H4 (cell line): ENCODE measurements at places on chromosomes 4 and X. TPM values are rescaled to one million over a fixed set of nuclear protein-coding genes. Genes with fewer than 3 reads are reported as not detected.
A peak's percentile ranks its signal among the peaks of the same experiment; 100 is the strongest.

DNA sequence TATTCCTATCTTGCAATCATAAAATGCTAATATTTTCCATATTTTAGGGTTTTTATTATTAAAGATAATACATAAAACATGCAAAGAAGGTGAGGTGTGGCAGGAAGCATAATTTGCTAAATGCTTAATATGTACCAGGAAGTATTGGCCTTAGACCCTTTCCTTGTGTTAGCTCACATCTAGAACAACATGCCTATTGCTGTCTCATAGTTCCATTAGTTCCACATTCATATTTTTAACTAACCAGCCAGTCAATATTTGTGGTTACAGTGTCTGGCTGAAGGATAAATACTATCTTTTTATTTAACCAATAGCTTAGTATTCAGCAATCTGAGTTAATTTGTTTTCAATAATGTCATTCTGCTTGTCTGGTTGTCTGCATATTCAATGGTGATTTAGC lies 432.6 kb downstream of the INPP4B start:
- DNase-seq = no peak

DNA sequence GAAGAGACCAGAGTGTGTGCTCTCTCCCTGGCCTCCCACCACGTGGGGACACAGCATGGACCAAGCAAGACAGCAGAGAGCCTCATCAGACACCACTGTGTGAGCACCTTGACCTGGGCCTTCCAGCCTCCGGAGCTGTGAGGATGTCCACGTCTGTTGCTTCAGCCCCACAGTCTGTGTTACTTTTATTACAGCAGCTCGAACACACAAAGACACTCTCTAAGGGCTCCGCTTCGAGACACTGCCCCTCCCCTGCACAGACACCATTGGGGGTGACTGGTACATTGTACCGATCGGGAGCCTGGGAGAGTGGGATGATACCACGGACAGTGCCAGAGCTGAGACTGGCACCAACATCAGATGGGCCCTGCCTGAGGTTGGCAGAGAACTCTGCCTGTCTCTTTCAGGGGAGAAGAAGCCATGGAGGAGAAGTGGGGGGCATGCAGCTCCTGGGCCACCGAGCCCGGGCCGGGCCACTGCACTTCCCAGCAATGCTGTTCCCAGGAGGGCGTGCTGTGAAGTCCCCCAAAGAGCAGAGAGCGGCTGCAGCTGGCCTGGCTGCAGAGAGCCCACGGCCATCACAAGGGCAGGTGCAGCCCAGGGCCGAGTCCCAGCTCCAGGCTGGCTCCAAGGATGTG lies 48.1 kb upstream of the HMX1 start:
- peak; percentile 3 for DNase-seq

- DNase-seq = no peak
Observed at GRCh38 chr4:150130933-150131332, 52.7 kb downstream of the DCLK2 start.

MTTP gene
- total RNA-seq = 0.23 and 0.31 TPM in 2 replicates

DNA sequence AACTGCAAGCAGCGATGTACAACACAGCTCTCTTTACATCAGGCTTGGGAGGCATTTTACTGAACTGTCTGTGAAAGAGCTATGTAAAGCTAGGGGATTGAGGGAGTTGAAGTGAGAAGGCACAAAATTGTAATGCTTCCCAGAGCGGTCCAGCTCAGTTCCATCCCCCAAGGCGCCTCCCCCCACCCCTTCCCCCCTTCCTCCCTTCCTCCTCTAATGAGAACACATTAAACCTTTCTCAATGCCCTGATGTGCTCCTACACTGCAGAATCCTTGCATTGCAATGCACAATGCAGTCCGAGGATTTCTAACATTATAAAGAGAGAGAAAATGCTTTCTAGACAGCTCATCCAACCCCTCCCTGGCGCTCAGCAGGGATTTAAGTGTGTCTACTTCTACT lies 73.9 kb downstream of the CXXC4 start:
- DNase-seq = no peak

DTHD1 gene
- total RNA-seq = not detected in 2 replicates

- no peak for DNase-seq
Observed at GRCh38 chrX:9352243-9352642, 112.6 kb upstream of the TBL1X start.

APBB2 gene
- total RNA-seq = 25.5 and 25.7 TPM in 2 replicates

GRCh38 chr4:95255396-95256107 lies 293.2 kb downstream of the UNC5C start:
- DNase-seq = no peak

AKAP14 gene
- not detected in 2 replicates for total RNA-seq

DNA sequence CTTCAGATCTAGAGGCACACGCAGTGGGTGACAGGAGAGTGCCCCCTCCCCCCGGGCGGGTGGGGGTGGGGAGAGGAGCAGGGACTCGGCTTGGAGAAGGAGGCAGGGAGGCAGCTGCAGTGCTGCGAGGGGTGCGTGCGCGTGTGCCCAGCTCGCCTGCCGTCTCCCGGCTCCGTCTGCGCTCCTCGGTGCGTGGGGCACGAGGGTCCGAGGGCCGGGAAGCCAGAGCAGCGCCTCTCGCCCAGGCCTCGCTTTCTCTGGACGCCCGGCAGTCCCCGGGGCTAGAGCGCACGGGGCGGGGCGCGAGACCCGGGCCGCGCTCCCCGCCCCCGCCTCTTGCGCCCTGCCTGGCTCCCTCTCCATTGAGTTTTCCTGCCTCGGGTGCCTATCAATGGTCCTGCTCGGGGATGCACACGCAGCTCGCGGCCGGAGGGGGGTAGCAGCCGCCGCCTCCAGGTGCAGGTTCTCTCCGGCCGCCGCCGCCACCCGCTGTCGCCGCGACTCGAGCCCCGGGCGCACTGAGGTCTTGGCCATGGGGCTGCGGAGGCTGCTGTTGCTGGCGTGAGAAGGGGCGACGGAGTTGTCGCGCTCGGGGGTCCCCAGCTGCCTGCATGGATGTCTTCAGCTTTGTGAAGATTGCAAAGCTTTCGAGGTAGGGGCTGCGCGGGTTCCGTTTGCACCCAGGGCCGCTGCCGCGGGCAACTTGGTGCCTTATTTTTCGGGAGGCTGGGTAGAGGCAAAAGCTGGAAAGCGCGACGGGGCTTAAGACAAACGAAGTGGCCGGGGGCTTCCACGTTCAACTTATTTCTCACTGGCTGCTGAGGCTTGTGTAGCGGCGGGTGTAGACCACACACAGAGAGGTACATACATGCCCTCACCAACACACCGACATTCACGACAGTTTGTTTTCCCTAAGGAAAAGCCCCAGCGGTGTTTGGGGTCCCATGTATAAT lies at the start of gene FRMPD4:
TSS of gene FRMPD4 (plus strand) at position 113 of the 953 bp plus-strand sequence. CDS start at position 612, 499 bp downstream.
- DNase-seq = no peak

GRCh38 chrX:96621811-96622210 lies 62.8 kb upstream of the DIAPH2 start:
- no peak for DNase-seq

- DNase-seq = no peak
Observed at GRCh38 chr4:179880756-179881155, 2362.4 kb upstream of the TENM3 start.

DNA sequence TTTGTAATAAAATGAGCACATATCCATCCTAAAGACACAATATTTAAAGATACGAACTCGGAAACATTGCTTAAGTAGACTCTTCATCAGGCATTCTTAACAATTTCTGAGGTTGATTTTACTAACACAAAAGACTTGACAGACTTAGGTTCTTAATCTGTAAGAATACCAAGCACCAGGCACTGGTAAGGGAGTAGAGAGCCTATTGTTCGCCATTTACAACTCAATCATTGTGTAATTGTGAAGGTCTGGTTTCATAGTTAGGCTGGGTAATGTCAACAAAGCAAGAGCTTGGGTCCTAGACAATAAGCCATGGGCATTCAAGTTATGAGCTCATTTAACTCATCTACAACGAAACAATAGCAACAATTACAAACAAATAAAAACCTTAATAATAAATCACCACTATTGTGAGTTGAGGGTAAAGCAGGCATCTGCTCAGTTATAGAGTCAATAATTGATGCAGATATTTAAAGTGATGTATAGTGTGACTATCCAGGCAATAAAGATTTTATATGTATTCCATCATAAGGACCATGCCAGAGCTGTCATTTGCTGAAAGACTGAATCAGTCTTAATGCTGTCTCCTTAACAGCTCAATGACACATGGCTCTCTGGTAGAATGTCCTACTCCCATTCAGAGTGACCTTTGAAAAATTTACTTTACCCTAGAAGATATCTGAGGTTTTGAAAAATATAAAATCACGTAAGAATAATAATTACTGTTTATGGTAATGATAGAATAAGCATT lies 664.0 kb upstream of the PCDH7 start:
- DNase-seq = no peak

GRCh38 chrX:108090491-108091263 lies 665 bp downstream of the PSMD10 start:
- peak; percentile 6 for DNase-seq

TRO gene
- total RNA-seq = 13.9 and 16.3 TPM in 2 replicates

DNA sequence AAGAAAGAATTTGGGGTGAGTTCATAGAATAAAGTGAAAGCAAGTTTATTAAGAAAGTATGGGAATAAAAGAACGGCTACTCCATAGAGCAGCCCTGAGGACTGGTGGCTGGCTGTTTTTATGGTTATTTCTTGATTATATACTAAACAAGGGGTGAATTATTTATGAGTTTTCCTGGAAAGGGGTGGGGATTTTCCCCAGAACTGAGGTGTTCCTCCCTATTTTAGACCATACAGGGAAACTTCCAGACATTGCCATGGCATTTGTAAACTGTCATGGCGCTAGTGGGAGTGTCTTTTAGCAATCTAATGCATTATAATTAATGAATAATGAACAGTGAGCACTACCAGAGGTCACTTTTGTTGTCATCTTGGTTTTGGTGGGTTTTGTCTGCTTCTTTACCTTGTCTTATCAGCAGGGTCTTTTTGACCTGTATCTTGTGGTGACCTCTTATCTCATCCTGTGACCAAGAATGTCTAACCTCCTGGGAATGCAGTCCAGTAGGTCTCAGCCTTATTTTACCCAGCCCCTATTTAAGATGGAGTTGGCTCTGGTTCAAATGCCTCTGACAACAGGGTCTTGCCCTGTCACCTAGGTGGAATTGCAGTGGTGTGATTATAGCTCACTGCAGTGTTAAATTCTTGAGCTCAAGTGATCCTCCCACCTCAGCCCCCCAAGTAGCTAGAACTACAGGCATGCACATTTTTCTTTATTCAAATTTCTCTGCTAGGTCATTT lies 27.1 kb downstream of the RAPGEF2 start:
- no peak for DNase-seq

DNA sequence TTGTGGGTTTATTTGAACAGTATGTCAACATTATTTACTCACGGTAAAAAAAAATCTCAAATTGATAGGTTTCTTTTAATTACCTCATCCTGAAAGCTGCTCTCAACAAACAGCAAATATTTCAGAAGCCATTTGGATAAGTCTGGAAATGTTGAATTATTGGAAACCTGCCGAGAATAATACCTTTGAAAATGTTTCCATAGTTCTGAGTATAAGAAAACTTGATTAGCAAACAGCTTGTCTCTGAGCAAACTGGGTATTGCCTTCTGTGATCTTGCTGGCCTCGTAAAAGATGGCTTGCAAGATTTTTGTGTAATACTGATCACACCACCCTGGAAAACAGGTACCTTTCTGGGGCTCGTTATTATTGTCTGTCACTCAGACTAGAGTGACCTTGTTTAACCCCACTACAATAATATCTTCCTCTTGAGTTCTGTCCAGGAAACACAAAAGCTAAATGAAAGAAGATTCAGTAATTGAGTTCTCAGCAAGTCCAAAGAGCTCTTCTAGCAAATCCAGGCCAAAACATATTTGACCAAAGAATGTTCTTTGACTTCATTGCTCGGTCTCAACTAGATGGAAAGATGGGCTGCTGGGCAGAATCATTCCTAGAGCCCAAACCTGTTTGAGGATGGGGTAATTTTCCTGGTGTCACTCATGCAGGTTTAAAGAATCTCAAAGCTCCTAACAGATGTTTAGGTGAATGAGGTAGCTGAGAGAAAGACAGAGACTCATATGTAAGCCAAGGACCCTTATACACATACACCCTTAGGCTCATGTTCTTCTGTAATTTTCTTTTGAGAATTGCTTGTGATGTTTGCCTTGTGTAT lies 255.6 kb upstream of the JADE1 start:
- no peak for DNase-seq

ZCCHC18 gene
- 1.5 and 2.1 TPM in 2 replicates for total RNA-seq

GRCh38 chr4:120839974-120840751 lies 82.4 kb downstream of the PRDM5 start:
- DNase-seq = no peak

DNA sequence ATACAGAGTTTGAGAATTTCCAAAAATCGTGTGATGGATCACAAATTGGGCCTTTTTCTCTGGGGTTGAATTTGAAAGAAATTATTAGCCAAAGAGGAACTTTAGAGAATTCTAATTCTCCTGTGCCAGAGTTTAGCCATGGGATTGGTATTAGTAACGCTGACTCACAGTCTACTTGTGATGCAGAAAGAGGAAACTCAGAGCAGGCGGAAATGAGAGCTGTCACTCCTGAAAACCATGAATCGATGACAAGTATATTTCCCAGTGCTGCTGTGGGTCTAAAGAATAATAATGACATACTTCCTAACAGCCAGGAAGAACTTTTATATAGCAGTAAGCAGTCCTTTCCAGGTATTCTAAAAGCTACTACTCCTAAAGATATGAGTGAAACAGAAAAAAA lies 64.9 kb downstream of the N4BP2 start:
- DNase-seq = peak; percentile 46

BEND2 gene
- total RNA-seq = not detected in 2 replicates

GRCh38 chr4:161714022-161714751 lies 449.6 kb downstream of the FSTL5 start:
- peak; percentile 27 for DNase-seq

COL4A6 gene
- 0.21 and 0.58 TPM in 2 replicates for total RNA-seq

DNA sequence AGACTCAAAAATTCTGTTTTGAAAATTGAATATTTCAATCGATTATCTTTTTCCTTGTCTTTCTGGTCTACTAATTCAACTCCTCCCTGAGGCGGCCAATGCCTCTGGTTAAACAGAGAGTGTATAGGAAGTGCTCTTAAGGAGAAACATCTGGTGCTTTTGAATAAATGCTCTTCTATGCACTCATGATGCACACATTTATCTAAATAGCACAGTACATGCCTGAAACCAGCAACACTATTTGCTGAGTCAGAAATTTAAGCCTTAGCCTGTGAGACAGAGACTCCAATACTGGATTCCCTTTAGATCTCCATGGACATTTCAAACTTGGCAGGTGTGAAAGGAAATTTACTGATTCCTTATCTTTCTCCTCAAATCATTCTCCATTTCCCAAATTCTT lies 118.6 kb downstream of the SLIT2 start:
- DNase-seq = no peak

GRCh38 chr4:10015140-10015753 lies 6.0 kb downstream of the SLC2A9 start:
- DNase-seq = peak; percentile 63

EXOSC9 gene
- 57.6 and 75.5 TPM in 2 replicates for total RNA-seq

GRCh38 chr4:2320746-2321145 lies 58.8 kb upstream of the MXD4 start:
- DNase-seq = peak; percentile 5

- DNase-seq = peak; percentile 47
Observed at GRCh38 chr4:85828027-85828890, 353.3 kb downstream of the ARHGAP24 start.

F8A1 gene
- 6.4 and 11.8 TPM in 2 replicates for total RNA-seq

- DNase-seq = no peak
Observed at GRCh38 chrX:29617276-29617675, 598.1 kb upstream of the MAGEB2 start.

SYN1 gene
- not detected in 2 replicates for total RNA-seq

GRCh38 chrX:49137492-49137891 lies 14.0 kb upstream of the GPKOW start:
- DNase-seq = no peak
